Body of pancreas (tissue), 4 donors: ENCODE measurements at places on chromosomes 16 and 17.

DNA sequence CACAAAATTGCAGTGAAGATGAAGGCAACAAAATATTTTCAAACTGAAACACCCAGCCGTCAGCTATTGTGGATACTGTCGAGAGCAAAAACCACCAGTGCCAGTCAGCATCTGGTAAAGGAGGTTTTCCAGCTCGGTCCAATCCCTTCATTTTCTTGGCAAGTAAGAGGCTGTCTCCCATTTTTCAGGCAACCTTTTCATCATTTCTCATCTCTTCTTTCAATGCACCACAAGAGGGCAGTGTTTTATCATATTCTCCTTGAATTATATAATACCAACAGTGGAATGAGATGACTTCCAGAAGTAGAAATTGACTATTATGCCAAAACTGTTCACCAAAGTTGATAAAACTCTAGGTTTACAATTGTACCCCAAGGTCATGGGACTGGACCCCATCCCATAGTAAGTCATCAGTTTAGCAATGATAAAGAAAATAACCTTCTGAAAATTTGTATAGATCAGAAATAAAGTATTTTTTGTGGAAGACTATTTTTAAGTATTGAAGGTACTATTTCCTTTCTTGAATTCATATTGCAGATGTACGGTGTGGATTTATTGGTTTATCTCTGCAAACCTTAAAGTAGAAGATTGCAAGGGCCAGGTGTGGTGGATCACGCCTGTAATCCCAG is 16.8 kb downstream of the NQO1 start:
- no peaks in the 10 kb centered on the region for H3K36me3 ChIP-seq
- no peaks in the 10 kb centered on the region for H3K27me3 ChIP-seq
- peaks cover 43% of the 10 kb centered on the region for H3K4me1 ChIP-seq
- peak; percentile 30 for DNase-seq
- H3K4me3 ChIP-seq: no peak overlapping the region
- H3K27ac ChIP-seq: no peak overlapping the region

DNA sequence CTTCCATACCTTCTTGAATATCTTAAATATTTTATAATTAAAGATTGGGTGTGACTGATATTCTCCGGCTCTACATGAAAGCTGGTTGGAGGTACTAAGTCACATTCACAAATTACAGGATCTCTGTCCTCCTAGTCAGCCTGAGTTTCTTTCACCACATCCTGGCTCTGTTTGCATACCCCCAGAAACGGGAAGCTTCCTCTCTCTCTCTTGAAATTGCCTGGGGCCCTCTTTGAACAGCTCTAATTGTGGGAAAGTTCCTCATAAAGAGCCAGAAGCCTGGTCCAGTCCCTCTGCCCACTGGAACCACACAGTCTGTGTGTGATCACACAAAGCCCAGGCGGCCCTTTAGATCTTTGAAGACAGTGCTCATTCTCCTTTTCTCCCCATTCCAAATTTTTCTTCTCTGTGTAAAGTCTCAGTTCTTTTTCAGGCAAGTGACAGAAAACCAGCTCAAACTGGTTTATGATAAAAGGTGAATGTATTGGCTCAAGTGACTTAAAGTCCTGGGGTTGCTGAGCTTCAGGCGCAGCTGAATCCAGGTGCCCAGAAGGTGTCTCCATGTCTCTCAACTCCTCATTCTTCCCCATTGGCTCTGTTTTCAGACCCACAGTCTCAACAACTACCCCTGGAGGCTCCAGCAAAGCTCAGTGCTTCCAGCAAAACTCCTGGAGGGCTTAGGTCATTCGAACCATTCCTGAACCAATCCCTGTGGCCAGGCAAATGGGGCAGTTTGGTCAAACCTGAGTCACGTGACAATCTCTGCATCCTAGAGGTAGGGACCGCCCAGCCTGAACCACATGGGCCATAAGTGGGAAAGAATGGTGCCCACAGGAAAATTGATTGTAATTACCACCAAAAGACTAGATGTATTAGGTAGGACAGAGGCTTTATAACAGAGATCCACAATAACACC is 8.5 kb upstream of the RAI1 start:
- H3K4me1 ChIP-seq: no peaks in the 10 kb centered on the region
- no peaks in the 10 kb centered on the region for H3K27me3 ChIP-seq
- no peaks in the 10 kb centered on the region for H3K36me3 ChIP-seq
- no peak overlapping the region for H3K27ac ChIP-seq

DNA sequence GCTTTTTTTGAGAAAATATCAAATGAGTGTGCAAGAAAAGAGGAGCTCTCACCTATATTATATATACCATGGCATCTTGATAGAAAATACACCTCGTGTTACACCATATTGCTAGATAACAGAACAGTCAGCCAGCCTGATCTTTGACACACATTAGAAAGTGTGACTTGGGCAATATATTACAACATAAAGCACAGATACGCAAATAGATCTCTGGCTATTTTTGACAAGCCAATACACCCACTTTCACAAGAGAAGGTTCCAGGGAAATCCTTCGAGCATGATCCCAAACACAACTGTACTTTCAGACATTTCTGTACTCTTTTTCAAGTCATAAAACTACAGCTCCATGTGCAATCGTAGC is 9.4 kb downstream of the GGA2 start:
- H3K4me3 ChIP-seq: no peak overlapping the region
- DNase-seq: no peak
- no peaks in the 10 kb centered on the region for H3K27me3 ChIP-seq
- H3K4me1 ChIP-seq: peaks cover 97% of the 10 kb centered on the region

DNA sequence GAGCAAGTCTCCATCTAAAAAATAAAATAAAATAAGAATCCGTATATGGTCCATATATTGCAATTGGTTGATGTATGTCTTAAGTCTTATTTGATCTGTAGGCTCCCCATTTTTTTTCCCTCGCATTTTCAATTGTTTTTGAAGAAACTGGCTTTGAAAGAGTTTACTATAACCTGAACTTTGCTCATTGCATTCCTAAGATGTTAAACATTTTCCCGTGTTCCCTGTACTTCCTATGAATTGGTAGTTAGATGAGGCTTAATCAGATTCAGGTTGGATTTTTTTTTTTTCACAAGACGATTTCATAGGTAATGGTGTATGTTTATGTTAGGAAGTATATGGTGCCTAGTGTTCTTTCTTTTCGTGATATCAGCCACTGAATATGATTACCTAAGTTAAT is 3.3 kb downstream of the LRRC36 start:
- no peak overlapping the region for H3K4me3 ChIP-seq
- no peak for DNase-seq
- H3K4me1 ChIP-seq: peaks cover 7% of the 10 kb centered on the region
- no peaks in the 10 kb centered on the region for H3K36me3 ChIP-seq
- no peak overlapping the region for H3K27ac ChIP-seq
- H3K27me3 ChIP-seq: no peaks in the 10 kb centered on the region
